ENCODE measurements at places on chromosomes 13 and 19. TPM values are rescaled to one million over a fixed set of nuclear protein-coding genes. Genes with fewer than 3 reads are reported as not detected.

ETHE1 gene
- polyA plus RNA-seq, result 22.1 TPM

ASF1B gene
- 1.1 TPM for polyA plus RNA-seq

HCST gene
- 40.6 TPM for polyA plus RNA-seq

TUBB4A gene
- 3.9 TPM for polyA plus RNA-seq

GJA3 gene
- polyA plus RNA-seq, result 0.28 TPM

STAP2 gene
- polyA plus RNA-seq, result 0.33 TPM

TUBA3C gene
- not detected for polyA plus RNA-seq

CEACAM7 gene
- not detected for polyA plus RNA-seq

LYL1 gene
- polyA plus RNA-seq, result 94.2 TPM

TRPC4 gene
- not detected for polyA plus RNA-seq
